Activated CD8-positive, alpha-beta memory T cell treated with anti-CD3 and anti-CD28 coated beads, Interleukin-2, amount 50 U/mL, for 4 hours (primary cell): ENCODE measurements at places on chromosomes 6 and 20.

GRCh38 chr6:55174211-55175026, at the start of gene HCRTR2:
Gene HCRTR2 (plus strand): TSS chr6:55174515. CDS start chr6:55174588, 73 bp downstream.
- DNase-seq, result no peak

- no peak for DNase-seq
These were observed 567.2 kb downstream of the KIF16B start for GRCh38 chr20:16005915-16006493.

- DNase-seq, result no peak
These were observed 233.4 kb downstream of the CD109 start for GRCh38 chr6:73929405-73929804.

- DNase-seq, result no peak
These were observed 97.4 kb downstream of the PLCB4 start for GRCh38 chr20:9166153-9166780.

DNA sequence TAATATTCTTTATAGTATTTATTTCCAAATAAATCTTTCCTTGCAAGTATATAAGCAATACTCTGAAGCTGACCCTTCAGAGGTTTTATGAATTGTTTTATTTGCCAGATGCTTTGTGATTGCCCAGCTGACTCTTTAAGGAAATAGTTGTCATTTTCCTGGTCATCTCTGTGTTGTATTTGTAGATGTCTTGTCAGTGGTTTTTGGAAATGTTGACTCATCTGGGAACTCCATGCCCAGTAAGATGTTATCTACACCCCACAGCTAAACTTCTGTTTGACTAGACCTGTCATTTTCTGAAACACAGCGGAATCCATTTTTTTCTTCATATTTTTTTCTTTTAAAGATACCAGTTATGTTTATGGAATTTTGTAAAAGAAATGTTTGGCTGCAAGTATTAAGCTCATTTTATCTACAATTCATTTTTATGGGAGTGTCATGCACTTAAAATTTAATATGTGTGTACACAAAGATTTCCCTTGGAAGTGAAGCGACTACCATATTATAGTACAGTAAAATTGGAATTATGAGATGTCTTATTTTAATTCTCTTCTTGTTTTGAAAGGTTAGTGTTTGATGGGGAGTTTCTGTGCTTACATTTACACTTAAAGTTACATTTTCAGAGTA, 491.0 kb downstream of the NKAIN2 start:
- DNase-seq, result no peak

DNA sequence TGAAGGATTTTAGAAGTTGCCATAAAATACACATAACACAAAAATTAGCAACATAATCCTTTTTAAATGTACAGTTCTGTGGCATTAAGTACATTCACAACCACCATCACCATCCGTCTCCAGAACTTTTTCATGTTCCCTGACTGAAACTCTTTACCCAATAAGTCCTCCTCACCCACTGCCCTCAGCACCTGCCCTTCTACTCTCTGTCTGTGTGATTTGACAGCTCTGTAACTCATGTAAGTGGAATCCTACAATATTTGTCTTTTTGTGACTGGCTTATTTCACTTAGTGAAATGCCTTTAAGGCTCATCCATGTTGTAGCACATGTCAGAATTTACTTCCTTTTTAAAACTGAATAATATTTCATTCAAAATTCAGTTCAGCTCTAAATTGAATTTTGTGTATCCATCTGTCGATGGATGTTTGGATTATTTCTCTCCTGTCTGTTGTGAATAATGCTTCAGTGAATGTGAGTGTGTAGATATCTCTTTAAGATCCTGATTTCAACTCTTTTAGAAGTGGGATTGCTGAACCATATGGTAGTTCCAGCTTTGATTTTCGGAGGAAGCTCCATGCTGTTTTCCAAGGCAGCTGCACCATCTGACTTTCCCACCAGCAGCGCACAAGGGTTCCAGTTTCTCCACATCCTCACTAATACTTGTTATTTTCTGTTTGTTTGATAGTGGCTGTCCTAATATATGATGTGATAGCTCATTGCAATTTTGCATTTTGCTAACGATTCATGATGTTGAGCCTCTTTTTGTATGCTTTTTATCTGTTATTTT, 4.2 kb downstream of the ENTPD6 start:
- DNase-seq, result no peak

GRCh38 chr6:22366214-22366613, 69.4 kb upstream of the PRL start:
- DNase-seq, result no peak
